A549 treated with Mapracorat at 1 μM for 4 hours (cell line): ENCODE measurements at places on chromosomes 3 and 15. TPM values are rescaled to one million over a fixed set of nuclear protein-coding genes. Genes with fewer than 3 reads are reported as not detected.

Gene KLF15
- total RNA-seq = 0.42 to 0.56 TPM (median 0.43 TPM) in 5 replicates

Gene ZNF621
- total RNA-seq = 6.0 to 7.8 TPM (median 7.1 TPM) in 5 replicates

Gene TICRR
- 10.9 to 13.5 TPM (median 12.0 TPM) in 5 replicates for total RNA-seq

Gene ZNF619
- 1.5 to 1.9 TPM (median 1.7 TPM) in 5 replicates for total RNA-seq

Gene NMNAT3
- 1.1 to 2.0 TPM (median 1.6 TPM) in 5 replicates for total RNA-seq

Gene MCF2L2
- 0.12 to 0.59 TPM (median 0.20 TPM) in 5 replicates for total RNA-seq

Gene UBR1
- 3.0 to 4.5 TPM (median 4.2 TPM) in 5 replicates for total RNA-seq

Gene SPINT1
- total RNA-seq = 0.59 to 1.2 TPM (median 0.91 TPM) in 5 replicates

Gene MESP2
- 0.27 to 0.72 TPM (median 0.46 TPM) in 5 replicates for total RNA-seq

Gene LARP6
- 50.6 to 85.9 TPM (median 79.7 TPM) in 5 replicates for total RNA-seq

Gene HTD2
- total RNA-seq = 7.3 to 8.3 TPM (median 7.7 TPM) in 5 replicates

Gene KAT2B
- 5.4 to 9.0 TPM (median 5.7 TPM) in 5 replicates for total RNA-seq

Gene TRH
- total RNA-seq = not detected in 5 replicates

Gene HESX1
- 0.31 to 0.72 TPM (median 0.34 TPM) in 3 of 5 replicates, not detected in the others for total RNA-seq

Gene TMEM207
- total RNA-seq = not detected in 5 replicates

Gene CRYGS
- 0.80 to 0.95 TPM (median 0.83 TPM) in 5 replicates for total RNA-seq

Gene COL8A1
- not detected in 5 replicates for total RNA-seq

Gene KIF7
- total RNA-seq = 3.2 to 5.0 TPM (median 4.4 TPM) in 5 replicates

Gene CLDN16
- total RNA-seq = 0.16 TPM in 1 of 5 replicates, not detected in the others

Gene GOLGA6B
- 0.10 TPM in 1 of 5 replicates, not detected in the others for total RNA-seq

Gene SLC2A2
- not detected in 5 replicates for total RNA-seq

Gene NUSAP1
- total RNA-seq = 61.0 to 74.9 TPM (median 67.4 TPM) in 5 replicates

Gene MRPS22
- total RNA-seq = 42.3 to 49.1 TPM (median 43.4 TPM) in 5 replicates

Gene CDHR4
- 0.10 to 0.64 TPM (median 0.22 TPM) in 5 replicates for total RNA-seq

Gene KNG1
- total RNA-seq = not detected in 5 replicates

Gene SCN11A
- 0.02 TPM in 1 of 5 replicates, not detected in the others for total RNA-seq

Gene STARD9
- total RNA-seq = 1.6 to 2.1 TPM (median 1.9 TPM) in 5 replicates

Gene SHC4
- total RNA-seq = 0.74 to 1.4 TPM (median 1.1 TPM) in 5 replicates

Gene TEX55
- total RNA-seq = not detected in 5 replicates

Gene PRSS50
- not detected in 5 replicates for total RNA-seq
